ENCODE measurements at places on chromosomes 3 and 15.

GRCh38 chr3:38099518-38099917 lies 37.4 kb downstream of the ACAA1 start:
- no peak for DNase-seq

- peak; percentile 43 for DNase-seq
Measured at GRCh38 chr3:45275006-45275704, 49.1 kb upstream of the TMEM158 start.

DNA sequence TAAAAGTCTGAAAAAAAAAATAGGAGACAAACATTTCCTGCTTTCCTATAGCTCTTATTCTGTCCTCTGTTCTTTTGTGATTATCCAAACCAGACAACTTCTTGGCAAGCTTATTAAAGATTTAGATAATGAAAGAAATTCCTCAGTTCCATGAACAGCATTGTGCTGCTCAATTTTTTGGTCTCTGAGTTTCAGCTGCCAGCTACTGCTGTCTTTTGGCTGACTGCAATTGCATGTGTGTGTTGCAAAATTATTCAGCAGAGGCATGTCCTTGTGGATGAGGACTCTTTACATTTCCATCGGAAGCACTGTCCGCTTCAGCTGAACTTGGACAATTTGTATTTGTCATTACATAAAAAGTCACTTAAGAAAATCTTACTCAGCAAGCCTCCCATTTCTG lies 397.3 kb upstream of the RASGRP1 start:
- no peak for DNase-seq

- no peak for DNase-seq
Measured at GRCh38 chr15:27328186-27328585, 357.2 kb downstream of the GABRG3 start.

DNA sequence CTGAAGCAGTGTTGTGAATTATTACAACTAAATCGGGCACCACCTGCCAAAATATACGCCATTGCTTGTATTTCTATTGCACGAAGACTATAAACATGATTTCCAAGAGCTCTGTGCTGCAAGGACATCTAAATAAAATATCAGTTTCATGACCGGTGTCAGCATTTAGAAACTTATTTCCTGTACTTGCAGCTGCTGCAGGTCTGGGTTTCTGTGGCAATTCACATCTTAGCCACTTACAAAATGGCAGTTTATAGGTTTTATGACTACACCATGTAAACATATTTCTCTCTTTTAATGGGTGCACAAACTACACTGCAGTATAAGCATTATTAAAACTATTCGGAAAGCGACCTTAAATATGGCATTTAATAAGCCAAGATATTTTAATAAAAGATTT lies 359.4 kb downstream of the VPS13C start:
- DNase-seq, result no peak

DNA sequence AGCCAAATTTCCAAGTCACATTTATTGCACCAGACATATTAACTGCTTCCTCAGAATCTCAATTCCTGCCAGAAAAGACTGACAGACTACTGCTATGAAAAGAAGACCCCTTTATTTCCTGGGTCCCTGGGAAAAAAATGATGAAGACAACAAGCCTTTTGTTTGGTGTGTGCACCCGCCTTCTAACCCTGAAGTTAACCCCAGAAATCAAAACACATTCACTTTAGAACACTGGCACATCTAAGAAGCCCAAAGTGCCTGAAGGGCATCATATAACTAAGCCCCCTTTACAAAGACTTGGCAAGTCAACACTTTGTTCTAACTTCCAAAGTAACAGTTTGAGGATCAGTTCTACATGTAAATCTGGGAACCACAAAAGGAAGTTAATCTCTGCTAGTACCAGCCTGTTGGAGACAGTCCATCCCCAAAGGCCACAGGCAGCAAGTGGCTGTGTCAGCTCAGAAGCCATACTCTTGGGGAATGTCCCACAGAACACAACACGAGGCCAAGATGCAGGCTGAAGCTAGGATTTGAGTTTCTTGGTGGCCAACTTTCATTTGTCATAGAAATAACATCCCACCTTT lies 16.3 kb upstream of the ATP1B3 start:
- no peak for DNase-seq

GRCh38 chr15:68561901-68562300 lies 16.9 kb upstream of the CORO2B start:
- no peak for DNase-seq

GRCh38 chr3:13853256-13853977 lies 26.5 kb downstream of the WNT7A start:
- DNase-seq, result no peak

DNA sequence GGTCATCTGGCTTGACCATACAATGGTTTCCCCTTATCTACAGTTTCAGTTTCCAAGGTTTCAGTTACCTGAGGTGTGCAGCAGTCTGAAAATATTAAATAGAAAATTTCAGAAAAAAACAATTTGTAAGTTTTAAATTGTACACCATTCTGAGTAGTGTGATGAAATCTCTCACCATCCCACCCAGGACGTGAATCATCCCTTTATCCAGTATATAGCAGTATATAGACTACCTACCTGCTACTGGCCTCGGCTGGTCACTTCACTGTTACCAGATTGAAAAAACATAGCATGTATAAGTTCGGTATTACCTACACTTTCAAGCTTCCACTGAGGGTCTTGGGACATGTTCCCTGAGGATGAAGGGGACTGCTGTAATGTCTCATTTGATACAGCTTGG lies 12.0 kb downstream of the ARIH1 start:
- no peak for DNase-seq

DNA sequence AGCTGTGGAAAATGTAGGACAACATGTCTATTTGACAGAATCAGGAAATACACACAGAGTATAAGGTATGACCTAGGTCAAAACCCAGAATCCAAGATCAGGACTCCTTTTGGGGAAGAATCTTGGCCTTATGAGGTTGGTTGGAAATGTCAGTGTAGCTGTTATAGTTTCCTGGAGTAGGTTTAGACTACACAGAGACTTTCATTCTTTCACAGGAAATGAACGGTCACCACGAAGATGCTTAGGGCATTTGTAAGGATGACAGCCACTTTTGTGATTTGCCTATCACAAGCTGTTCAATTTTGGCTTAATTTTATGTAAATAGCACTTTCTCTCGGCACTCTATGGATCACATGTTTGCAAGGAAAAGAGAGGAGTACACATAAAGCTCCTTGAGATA lies 18.6 kb upstream of the ZBTB20 start:
- DNase-seq, result no peak

- no peak for DNase-seq
Measured at GRCh38 chr3:145286937-145287336, 874.0 kb downstream of the PLOD2 start.

DNA sequence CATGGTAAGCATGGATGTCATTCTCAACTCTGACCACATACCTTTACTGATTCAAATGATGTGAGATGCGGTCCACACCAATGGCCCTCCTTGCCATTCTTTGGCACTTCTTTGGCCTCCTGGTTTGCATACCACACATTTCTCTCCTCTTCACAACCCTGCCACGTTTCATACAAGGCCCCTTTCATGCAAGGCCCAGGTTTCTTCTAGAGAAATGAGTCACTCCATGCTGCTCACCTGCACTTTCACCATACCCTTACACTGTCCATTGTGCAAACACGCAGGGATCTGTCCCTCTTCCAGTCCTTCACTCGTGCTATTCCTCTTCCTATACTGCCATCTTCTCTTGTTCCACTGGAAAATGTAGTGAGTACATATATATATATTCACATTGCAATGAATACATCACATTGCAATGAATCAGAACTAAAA lies 24.4 kb upstream of the SLC24A5 start:
- DNase-seq, result no peak

DNA sequence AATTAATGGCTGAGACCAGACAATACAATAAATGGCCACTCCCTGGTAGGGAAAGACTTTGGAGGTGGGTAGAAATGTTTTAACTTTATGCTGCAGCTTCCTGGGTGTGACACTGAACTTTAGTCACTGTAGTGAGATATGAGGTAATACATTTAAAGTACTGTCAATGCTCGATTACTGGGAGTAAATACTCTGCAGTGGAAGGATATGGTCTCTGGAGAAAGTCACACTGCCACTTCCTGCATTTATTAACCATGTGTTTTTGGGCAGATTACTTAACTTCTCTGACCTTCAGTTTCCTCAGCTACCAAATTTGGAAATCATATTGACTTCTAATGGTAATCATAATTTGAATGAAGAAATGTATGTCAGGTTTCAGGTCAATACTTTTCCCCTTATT lies 317.1 kb upstream of the TGFBR2 start:
- no peak for DNase-seq

DNA sequence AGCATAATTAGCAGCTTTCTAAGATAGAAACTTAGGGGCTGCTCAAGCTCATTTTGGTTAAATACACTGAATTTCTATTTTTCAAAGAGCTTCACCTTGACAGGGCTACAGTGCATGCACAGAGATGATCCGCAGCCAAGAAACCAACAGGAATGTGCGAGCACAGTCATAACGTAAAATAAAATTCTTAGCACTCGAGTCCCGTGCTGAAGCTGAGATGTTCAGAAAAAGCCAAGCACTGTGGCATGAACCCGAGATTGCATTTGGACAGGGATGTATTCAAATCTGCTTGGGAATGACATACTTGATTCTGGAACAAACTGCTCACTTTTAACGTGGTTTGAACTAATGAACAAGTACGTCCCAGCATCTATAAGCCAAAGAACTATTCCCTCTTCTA lies 340.3 kb downstream of the FOXP1 start:
- no peak for DNase-seq

DNA sequence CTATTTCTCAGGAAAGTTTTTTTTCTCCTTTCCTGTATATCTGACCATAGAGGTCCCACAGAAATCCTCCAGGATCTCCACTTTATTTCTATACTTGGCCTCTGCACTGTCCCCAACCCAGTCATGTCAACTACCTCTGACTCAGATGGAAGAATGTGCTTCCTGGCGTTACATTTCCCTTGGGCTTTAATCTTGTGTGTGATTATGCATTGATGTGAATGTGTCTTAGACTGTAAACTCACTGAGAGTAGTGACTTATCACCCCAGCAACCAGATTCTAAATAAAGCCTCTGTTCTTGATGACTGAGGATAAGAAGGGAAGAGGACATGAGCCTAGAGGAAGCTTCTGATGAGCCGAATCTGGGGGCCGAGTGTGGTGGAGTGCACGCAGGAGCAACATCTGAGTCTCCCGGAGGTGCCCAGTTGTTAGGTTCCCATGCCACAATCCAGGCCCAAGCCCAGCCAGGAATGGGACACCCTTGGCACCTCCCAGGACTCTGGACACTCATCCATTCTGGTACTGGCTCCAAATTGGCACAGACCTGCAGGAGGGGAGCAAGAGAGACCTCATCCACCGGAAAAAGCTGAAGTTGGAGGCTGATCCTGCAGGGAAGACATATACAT lies 32.1 kb upstream of the HEG1 start:
- no peak for DNase-seq

DNA sequence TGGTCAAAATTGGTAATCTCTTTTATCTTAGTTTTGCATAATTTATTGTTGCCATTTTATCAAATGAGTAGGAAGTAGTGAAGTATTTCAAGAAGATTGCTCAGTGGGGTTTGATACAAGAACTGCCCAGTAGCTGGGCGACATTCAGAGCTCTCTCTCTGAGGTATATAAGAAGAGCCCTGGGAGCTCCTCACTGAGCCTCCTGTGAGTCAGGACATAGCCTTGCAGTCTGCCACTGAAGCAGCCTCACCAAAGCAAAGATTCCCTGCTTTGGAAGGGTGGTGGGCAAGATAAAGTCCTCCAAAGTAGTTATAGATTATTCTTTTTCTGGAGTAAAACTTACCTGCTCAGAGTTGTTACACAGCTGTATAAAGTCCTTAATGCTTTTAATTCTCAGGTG lies 26.1 kb downstream of the SKIL start:
- no peak for DNase-seq

- no peak for DNase-seq
Measured at GRCh38 chr15:95492388-95493070, 838.0 kb upstream of the NR2F2 start.

GRCh38 chr15:70342141-70342540 lies 244.4 kb upstream of the TLE3 start:
- no peak for DNase-seq

- no peak for DNase-seq
Measured at GRCh38 chr3:142022381-142022780, 127.0 kb downstream of the TFDP2 start.

GRCh38 chr3:171460725-171461524 lies 720 bp upstream of the TNIK start:
- DNase-seq, result peak; percentile 28

DNA sequence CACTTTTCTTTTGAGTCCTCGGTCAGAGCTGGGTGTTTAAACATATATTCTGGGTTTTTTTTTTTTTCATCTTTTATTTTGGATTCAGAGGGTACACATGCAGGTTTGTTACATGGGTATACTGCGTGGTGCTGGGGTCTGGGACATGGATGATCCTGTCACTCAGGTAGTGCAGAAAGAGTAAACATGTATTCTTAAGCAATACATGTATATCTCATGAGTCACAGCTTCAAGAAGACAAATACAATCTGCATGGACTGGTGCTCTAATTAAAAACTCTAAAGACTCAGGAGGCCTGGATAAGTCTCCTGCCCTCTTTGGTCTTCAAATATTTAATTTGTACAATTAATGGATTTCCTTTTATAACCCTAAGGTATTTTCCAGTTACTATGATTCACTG lies 50.6 kb upstream of the PHLDB2 start:
- DNase-seq, result no peak

GRCh38 chr3:190173426-190173825 lies 52.7 kb upstream of the P3H2 start:
- no peak for DNase-seq

DNA sequence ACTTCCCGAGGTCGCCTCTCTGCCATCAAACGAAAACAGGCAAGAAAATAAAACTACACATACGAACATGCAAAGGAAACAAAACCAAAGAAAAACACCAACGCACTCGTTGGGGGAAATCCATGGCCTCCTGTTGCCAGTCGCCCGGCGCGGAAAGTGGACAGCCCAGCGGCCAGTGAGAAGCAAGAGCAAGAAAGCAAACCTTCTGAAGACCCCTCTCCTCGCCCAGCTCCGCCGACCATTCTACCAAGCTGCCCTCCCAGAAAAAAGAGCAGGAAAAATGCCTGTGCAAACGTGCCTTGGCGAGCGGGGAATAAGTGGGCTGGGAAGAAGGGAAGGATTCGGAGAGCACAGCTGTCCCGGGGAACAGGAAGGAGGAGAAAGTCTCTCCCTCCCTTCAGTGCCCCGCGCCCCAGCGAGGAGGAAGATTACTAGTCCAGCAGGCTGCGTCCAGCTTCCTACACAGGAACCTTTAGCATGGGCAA lies 802 bp upstream of the NECTIN3 start:
- DNase-seq, result no peak

All from NCI-H748 treated with DMSO at 0.1 percent for 48 hours (cell line).